ENCODE measurements at places on chromosomes 6 and 20.

DNA sequence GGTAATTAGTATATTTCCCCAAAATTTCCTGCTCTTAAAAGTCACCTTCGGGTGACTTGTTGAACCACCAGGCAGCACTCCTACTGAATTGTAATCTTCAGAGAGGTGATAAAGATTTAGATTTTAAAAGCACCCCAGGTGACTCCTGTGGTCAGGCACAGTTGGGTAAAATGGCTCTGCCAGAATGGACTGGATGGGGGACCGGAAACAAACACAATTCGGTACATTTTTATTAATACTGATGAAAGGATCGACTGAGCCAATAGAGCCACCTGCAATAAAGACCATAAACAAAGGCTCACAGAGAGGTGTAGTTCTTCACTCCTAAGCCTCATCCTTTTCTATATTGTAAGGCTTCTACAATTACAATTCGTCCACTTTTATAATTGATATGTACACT lies 19.6 kb upstream of the FAM83C start:
- DNase-seq, result no peak

- no peak for DNase-seq
Measured at GRCh38 chr6:167097770-167098169, 25.1 kb upstream of the CCR6 start.

- peak; percentile 2 for DNase-seq
Measured at GRCh38 chr20:53547664-53548239, 45.9 kb downstream of the ZNF217 start.

GRCh38 chr6:113953346-113953745 lies 17.6 kb downstream of the HDAC2 start:
- no peak for DNase-seq

- DNase-seq, result no peak
Measured at GRCh38 chr6:14966906-14967711, 278.8 kb upstream of the JARID2 start.

- no peak for DNase-seq
Measured at GRCh38 chr6:4125933-4126864, 9.2 kb downstream of the ECI2 start.

- DNase-seq, result no peak
Measured at GRCh38 chr6:516213-516612, 124.7 kb downstream of the IRF4 start.

DNA sequence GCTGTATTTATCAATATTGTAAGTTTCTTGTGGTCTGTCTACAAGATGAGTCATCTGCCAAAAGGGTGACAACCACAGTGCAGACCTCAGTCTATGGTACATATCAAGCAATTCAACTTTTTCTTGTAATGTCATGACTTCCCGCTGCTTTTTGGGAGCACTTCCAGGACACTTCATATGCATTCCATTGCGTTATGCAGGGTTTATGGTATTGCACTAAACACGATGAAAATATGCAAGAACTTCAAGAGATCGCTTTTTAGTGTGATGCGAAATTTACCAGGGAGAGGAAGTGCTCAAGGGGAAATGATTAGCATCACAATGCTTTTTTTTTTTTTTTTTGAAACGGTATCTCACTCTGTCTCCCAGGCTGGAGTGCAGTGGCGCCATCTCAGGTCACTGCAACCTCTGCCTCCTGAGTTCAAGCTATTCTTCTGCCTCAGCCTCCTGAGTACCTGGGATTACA lies 166.5 kb downstream of the TFAP2A start:
- DNase-seq, result no peak

DNA sequence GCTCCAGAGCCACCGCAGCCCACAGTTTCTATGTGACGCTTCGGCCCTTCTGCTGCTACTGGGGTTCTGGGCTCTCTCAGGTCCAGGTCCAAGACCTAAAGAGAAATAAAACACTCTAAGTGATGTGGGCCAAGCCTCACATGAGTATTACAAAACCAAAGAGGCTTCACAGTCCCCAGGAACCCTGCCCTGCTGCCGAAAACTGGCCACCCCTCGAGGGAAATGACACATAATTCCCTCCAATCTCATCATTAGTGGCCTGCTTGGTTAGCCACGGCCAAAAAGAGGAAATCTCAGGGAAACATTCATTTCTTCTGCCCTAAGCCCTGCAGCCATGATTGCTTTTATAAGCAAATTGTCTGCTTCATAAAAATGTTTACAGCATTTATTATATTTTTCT lies 32.5 kb downstream of the DLL1 start:
- DNase-seq, result no peak

DNA sequence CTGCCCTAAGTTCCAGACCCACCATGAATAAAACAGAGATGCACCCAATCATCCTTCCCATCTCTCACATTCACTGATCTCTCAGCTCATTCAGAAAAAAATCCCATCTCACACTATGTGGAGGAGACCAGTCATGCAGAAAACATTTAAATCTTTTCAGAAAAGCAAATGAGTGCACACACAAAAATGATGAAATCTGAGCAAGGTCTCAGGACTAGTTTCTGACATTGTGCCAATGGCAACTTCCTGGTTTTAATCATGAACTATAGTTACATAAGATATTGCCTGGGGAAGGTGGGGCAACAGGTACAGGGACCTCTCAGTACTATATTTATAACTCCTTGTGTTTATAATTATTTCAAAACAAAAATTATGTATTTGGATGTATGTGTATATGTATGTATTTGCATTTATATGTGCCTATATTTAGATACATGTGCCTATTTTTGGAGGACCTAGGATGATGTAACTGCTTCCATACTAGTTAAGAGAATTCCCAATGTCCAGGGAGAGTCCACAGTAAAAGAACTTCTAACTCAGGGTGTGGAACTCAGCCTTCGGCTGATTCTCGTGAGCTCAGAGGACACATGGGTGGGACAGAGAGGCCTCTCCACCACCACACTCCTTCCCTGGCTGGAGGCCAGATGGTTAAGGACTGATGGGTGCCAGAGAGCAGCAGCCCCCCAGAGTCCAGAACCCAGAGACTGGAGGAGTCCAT lies 71.7 kb upstream of the MAP3K4 start:
- DNase-seq, result no peak

GRCh38 chr6:44235269-44235668 lies 11.6 kb upstream of the HSP90AB1 start:
- no peak for DNase-seq

GRCh38 chr6:39791850-39792539 lies at the start of gene DAAM2:
Gene DAAM2 (plus strand): TSS chr6:39792376. CDS start chr6:39856303, 63,927 bp downstream.
- DNase-seq, result no peak

GRCh38 chr20:14744723-14745122 lies 407.3 kb upstream of the FLRT3 start:
- no peak for DNase-seq

DNA sequence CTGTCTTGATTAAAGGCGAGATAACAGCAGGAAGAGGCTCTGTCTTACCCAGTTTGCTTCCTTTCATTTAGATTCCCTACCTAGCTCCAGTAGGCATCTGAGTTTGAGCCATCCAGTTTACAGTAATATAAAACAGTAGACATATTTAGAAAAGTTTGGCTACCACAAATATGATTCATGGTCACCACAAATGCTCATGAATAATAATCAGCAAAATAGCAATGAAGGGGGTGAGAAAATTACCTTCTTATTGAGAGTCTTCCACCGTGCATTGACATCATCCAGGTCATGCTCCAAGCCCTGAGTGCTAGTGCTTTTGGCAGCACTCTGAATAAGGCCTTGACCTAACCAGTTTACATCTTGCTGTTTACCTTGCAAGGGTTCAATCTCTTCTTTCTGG lies 106.2 kb downstream of the DST start:
- no peak for DNase-seq

DNA sequence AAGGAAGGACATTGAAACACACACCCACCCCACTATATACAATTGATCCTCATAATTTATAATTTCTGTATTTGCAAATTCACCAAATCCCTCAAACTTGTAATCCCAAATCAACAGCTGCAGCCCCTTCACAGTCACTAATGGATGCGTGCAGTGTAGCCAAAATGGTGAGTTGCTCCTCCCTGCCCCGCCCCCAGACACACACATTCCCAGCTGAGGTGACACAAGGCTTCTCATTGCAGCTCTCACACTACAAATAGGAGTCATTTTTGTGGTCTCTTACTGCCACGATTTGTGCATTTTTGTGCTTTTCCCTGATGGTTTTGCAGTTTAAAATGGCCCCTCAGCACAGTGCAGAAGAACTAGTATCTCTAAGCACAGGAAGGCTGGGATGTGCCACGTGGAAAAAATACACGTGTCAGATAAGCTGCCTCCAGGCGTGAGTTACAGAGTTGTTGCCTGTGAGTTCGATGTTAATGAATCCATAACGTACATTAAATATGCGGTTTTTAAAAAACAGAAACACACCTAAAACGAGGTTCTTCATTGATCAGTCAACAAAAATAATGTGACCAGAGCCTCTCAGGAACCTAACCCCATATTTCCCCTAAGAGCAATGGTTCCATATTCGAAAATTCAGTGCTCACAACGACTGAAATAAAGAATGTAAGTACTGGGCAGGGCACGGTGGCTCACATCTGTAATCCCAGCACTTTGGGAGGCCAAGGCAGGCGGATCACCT lies 8.2 kb downstream of the ATP9A start:
- no peak for DNase-seq

DNA sequence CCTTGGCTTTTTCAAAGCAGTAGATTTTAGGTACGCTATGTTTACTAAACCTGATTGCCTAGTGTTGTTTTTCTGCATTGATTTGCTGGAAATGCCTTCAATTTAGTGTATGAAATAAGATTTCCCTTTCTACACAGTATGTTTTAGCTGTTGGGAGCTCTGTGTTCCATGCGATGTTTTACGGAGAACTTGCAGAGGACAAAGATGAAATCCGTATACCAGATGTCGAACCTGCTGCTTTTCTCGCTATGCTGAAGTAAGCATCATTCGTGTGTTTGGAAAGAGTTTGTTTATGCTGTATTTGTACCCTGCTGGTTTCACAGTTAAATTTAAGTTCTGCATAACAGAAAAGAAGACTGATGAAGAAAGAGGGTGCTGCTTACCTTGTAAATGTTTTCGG lies 1.9 kb downstream of the BTBD3 start:
- DNase-seq, result no peak

GRCh38 chr20:55615818-55616217 lies 389.5 kb downstream of the CBLN4 start:
- no peak for DNase-seq

DNA sequence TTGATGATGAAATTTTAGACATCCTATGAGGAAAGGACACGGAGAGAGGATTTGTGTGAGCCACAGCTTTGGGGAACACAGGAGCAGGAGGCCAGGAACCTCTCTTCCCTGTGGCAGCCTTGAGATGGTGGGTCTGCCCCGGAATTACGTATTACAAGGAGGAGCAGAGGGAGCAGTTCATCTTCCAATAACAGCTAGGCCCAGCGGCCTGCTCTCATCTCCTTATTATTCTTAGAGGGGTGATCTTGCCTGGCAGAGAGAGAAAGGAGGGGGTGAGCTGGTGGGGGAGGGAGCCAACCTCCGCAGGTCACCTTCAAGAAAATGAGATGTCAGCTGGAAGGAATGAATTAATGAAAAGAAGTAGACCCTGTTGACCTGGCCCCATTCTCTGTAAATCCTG lies 305.8 kb downstream of the LRFN2 start:
- no peak for DNase-seq

- DNase-seq, result no peak
Measured at GRCh38 chr6:151027295-151027747, 161.8 kb downstream of the MTHFD1L start.

- no peak for DNase-seq
Measured at GRCh38 chr20:11158146-11158545, 484.3 kb upstream of the JAG1 start.

DNA sequence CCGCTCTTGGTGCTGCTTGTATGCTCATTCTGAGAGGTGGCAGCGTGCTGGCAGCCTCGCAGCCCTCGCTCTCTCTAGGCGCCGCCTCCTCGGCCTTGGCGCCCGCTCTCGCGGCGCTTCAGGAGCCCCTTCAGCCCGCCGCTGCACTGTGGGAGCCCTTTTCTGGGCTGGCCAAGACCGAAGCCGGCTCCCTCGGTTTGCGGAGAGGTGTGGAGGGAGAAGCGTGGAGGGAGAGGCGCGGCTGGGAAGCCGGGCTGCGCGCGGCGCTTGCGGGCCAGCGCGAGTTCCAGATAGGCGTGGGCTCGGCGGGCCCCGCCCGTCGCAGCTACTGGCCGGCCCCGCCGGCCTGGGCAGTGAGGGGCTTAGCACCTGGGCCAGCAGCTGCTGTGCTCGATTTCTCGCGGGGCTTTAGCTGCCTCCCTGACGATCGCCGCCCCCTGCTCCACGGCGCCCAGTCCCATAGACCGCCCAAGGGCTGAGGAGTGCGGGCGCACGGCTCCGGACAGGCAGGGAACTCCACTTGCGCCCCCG lies 19.5 kb upstream of the FAM8A1 start:
- DNase-seq, result no peak

DNA sequence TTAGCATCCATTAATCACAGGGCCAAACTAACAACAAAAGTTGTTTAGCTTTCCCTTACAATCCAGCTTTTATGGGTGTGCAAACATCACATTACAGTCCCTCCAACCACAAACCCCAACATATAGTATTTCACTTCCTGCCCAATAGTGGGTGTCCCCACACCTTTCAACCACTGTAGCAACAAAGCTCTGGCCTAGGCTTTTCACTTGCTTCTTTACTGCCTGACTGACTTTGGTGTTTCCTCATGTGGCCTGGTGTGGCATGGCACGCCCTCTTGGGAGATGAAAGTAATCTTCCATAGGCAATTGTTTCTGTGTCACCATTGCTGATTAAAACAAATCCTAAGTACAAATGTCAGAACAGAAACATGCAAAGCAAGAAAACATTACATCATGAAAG lies 46.3 kb downstream of the MCM8 start:
- DNase-seq, result no peak

GRCh38 chr6:39444479-39445019 lies 122.0 kb upstream of the KCNK16 start:
- no peak for DNase-seq

DNA sequence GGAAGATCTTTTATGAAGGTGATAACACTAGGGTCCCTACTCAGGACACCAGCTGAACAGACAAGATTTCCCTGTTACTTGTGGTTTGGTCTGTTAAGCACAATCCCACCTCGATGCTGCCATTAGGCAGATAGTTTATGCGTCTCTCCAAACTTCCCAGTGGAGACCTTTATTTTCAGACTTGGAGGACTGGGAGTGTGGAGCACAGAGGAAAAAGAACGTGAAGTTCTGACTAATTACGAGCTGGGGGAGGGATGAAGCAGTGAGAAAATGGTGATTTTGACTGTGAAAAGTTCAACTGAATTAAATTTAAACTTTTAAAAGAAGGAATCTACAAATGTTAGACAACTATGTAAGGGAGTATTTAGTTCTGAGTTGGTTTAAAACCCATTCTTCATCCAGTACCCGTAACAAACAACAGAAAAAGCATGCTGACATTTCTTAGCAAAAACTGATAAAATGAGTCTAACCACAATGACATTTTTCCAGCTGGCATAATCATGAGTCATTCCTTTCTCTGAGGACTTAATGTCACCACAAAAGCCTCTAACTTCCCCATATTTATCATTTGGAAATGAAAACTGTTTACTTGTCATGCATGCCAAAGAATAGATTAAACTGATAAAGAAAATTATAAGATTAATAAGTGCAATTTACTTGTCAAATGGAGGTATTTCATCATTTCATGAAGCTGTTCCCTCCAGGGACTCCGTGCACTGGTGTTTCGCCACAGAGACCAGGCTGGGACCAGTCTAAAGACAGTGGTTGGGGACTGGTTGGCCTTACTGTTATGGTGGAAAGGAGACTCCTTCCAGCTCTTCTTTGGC lies 113.3 kb upstream of the SSTR4 start:
- DNase-seq, result no peak

- no peak for DNase-seq
Measured at GRCh38 chr6:85460921-85461797, 11.3 kb downstream of the NT5E start.
